ENCODE measurements at places on chromosomes 16 and 17. TPM values are rescaled to one million over a fixed set of nuclear protein-coding genes. Genes with fewer than 3 reads are reported as not detected.
A peak's percentile ranks its signal among the peaks of the same experiment; 100 is the strongest.

DNA sequence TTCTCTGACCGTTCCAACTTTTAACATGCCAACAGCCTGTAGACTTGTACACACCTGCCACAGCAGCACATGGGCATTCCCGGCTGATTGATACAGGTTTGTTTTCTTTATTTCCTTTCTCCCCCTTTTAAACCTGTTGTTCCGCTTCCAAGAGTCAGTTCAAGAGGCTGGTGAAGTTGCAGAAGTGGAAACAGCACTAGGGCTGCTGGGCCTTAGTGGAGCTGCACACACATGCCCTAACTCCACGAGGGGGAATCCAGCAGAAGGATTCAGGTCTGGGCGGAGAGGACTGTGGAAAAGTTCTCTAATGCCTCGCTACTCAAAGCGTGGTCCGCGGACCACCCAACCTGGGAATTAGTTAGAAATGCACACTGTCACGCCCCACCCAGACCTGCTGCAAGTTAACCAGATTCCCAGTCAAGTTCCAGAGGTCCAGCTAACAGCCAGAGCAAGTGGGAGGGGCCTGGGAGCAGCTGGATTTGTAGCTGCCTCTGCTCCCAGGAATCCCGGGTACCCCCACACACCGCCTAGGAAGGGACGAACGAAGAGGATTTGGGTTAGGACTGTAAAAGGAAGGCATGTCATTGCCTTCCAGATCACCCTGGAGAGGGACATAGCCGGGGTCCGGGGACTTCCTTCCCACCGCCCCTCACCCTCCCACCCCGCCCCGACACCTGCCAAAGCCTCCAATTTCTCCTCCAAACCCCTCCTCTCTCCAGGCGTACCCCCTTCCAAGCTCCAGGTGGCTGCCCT lies 542 bp downstream of the SLC39A11 start:
- DNase-seq = no peak

DNA sequence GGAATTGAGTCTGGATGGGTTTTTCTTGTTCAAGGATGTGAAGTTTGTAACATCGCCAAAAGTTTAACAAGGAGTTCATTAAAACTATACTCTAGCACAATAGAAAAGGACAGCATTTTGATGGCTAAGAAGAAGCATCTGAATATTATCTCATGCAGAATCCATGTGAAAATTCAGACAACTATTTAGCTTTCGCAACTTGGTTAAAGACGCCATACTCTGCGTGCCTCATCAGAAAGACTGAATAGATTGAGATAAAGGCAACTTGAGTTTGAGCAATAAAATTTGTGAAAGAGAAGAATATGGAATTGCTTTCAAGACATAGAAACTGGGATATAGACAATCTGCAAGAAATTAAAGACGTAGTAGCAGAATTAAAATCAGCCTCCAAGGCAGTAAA lies 151.1 kb upstream of the MYOCD start:
- no peak for DNase-seq

GRCh38 chr16:74954763-74955162 lies 30.2 kb downstream of the WDR59 start:
- DNase-seq = no peak

DNA sequence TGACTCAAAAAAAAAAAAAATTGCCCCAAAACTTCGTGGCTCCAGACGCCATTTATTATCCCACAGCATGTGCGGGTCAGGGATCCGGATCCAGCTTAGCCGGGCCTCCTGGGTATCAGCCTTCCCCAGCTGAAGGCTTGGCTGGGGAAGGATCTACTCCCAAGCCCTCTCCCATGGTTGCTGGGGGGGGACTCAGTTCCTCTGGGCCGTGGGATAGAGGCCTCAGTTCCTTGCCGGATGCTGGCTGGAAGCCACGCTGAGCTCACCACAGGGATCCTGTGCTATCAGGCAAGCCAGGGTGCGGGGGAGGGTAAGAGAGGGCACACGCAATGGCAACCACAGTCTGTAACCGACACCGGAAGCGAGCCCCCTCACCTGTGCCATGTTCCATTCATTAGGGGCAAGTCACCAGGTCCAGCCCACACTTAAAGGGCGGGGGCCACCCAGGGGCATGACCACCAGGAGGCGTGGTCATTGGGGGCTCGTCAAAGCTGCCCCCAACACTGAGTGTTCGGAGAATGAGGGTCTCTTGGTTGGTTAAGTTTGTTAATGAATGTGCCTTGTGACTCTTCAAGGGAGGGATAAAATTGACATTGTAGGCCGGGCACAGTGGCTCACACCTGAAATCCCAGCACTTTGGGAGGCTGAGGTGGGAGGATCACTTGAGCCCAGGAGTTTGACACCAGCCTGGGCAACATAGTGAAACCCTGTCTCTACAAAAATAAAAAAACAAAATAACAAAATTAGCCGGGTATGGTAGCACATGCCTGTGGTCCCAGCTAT lies 210.0 kb upstream of the GSE1 start:
- no peak for DNase-seq

DNA sequence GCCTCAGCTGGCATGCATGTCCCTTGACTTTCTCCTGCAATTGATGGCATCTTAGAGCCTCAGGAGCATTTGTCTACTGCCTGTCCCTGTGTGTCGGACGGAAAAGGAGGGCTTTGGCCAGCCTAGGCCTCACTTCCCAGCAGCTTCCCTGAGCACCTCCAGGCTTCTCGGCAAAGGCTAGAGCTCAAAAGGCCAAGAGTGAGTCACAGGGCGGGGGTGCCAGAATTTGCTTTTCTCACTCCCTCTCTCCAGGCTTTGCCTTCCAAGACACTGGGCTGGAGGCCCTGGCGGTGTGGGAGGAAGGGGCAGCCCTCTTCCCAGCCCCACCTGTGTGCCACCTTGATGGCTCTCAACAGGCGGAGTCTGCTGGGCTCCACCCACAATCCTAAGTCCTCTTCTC lies 107.3 kb upstream of the MAF start:
- no peak for DNase-seq

DNA sequence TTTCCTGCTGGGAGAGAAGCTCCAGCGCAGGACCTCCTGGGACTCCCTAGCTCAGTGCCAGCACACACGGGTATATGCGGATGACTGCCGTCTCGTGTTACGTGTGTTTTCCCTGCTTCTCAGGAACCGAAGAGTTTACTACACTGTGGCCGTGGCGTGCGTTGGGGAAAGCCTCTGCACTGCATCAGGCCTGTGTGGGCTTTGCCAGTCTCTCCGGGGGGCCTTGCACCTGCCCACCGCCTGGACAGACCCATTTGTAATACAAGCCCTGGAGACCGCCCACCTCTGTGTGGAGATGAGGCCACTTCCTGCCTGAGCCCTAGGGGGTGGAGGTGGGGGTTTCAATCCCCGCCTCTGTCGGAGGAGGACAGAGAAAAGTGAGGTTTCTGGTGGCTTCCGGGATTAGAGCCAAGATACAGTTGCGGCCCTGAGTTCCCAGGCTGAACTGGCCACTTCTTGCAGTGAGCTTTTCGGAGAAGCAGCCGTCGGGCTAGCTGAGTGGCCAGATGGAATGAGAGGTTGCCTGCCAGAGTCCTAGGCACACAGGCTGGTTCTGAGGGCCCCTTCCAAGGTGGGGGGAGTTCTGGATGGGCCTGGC lies 43.4 kb upstream of the GSE1 start:
- DNase-seq = peak; percentile 66

GRCh38 chr16:372302-372983 lies 2.1 kb upstream of the MRPL28 start:
- no peak for DNase-seq

DNA sequence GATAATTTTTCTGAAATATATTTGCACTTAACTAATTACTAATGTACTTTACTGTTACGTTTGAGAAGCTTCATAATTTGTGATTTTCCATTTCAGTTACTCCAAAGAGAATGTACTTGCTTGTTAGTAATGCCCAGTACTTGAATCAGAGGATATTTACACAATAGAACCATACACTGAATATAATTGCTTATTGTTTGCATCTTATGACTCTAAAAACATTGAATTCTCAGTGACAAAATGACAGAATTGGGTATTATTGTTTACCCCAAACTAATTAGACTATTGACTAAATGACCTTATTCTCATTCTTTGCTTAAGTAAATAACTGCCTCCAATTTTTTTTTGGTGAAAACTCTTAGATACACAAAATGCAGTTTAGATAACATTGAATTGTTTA lies 8.9 kb downstream of the CCP110 start:
- DNase-seq = no peak

GRCh38 chr17:47745037-47745380 lies 12.0 kb downstream of the TBX21 start:
- no peak for DNase-seq

- DNase-seq = no peak
Measured at GRCh38 chr17:42138749-42139492, 15.9 kb downstream of the RAB5C start.

DNA sequence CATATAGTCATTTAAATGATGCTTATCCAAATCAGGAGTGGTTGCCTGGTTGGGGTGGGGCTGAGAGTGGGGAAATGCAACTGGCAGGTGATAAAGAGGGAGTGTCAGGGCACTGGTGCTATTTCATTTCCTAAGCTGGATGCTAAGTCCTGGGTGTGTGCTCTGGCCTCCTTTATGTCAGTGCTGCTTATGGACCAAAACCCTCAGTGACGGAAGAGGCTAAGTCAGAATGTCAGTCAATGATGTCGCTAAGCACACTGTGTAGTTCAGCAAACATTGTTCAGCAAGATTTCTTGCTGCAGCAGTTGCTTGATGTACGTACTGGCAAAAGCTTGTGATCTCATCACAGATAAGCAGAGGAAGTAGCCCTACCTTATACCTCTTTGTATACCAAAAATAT lies 16.4 kb upstream of the FLCN start:
- no peak for DNase-seq

DNA sequence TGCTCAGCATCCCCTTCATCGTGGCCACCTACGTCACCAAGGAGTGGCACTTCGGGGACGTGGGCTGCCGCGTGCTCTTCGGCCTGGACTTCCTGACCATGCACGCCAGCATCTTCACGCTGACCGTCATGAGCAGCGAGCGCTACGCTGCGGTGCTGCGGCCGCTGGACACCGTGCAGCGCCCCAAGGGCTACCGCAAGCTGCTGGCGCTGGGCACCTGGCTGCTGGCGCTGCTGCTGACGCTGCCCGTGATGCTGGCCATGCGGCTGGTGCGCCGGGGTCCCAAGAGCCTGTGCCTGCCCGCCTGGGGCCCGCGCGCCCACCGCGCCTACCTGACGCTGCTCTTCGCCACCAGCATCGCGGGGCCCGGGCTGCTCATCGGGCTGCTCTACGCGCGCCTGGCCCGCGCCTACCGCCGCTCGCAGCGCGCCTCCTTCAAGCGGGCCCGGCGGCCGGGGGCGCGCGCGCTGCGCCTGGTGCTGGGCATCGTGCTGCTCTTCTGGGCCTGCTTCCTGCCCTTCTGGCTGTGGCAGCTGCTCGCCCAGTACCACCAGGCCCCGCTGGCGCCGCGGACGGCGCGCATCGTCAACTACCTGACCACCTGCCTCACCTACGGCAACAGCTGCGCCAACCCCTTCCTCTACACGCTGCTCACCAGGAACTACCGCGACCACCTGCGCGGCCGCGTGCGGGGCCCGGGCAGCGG lies 3.2 kb downstream of the UTS2R start:
- peak; percentile 15 for DNase-seq

The CLEC10A gene
- 0.42 TPM for total RNA-seq

The CD79B gene
- total RNA-seq = 18.1 TPM

The CENPX gene
- 158 TPM for total RNA-seq

All from CD8-positive, alpha-beta memory T cell (primary cell).